ENCODE measurements at places on chromosomes 16 and 17. TPM values are rescaled to one million over a fixed set of nuclear protein-coding genes. Genes with fewer than 3 reads are reported as not detected.
A peak's percentile ranks its signal among the peaks of the same experiment; 100 is the strongest.

DNA sequence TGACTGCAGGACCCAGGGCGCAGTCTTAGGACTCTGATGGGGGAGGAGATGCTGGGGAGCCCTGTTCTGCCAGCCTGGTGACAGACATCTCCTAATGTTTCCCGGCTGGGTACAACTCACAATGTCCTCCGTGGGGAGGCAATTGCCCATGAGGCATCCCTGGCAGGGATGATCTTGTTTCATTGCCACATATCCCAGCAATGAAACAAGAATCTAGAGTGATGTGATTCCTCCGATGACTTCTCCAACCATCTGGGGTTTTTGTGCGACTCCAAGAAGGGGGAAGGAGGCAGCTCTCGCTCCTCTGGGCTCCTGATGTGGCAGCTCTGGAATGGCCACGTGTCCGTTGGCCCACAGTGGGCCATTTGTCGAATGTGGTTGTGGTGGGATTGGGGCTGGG, 255.8 kb downstream of the SEC14L1 start:
- DNase-seq = no peak

DNA sequence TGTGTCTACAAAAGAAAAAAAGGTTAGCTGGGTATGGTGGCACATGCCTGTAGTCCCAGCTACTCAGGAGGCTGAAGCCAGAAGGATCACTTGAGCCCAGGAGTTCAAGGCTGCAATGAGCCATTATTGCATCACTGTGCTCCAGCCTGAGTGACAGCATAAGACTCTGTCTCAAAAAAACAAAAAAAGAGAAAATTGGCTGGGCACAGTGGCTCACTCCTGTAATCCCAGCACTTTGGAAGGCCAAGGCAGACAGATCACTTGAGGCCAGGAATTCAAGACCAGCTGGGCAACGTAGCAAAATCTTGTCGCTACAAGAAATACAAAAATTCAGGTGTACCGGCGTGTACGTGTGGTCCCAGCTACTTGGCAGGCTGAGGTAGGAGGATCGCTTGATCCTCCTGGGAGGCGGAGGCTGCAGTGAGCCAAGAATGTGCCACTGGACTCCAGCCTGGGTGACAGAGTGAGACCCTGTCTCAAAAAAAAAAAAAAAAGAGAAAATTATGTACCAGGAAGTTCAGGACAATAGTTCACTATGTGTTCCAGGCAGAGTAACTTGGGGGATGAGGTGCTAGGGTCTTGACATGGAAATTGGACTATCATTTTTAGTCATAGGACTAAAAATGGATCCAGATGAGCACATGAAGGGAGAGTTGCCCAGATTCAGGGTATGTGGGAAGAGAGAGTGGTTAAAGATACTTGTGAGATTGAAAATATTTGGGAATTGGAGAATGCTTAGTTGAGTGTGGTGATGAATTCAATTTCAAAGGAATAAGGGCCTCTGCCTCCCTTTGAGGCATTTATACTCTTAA, 11.0 kb downstream of the ALDH3A2 start:
- no peak for DNase-seq

DNA sequence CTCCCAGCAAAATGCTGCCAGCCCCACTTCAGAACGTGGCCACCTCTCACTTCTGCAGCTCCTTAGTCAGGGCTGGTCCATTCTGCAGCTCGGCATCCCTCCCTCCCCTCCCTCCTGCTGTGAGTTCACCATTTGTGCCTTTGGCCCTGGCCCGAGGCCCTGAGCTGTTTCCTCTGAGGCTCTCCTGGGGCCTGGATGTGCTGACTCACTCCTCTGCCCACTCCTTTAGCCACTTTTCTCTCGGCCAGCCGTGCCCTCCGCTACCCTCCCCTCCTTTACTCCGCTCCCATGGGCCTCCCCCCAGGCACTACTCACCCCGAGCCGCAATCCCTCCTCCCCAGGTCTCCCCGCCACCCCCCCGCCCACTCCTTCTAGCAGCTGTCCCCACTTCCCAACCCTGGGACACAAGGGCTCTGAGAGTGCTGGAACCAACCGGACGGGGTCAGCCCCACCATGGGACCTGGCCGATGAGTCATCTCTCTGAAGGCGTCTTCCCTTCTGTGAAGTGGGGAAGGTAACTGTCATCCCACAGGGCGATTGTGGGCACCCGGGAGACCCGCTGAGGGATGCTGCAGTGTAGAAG, 11.5 kb downstream of the KCNG4 start:
- peak; percentile 82 for DNase-seq

RAMP2 gene
- polyA plus RNA-seq = 21.9 TPM

NUPR1 gene
- polyA plus RNA-seq = 63.2 TPM

OR3A1 gene
- polyA plus RNA-seq = not detected

MYH13 gene
- polyA plus RNA-seq = 0.01 TPM
